ENCODE measurements at places on chromosomes 12 and 14.
A peak's percentile ranks its signal among the peaks of the same experiment; 100 is the strongest.

DNA sequence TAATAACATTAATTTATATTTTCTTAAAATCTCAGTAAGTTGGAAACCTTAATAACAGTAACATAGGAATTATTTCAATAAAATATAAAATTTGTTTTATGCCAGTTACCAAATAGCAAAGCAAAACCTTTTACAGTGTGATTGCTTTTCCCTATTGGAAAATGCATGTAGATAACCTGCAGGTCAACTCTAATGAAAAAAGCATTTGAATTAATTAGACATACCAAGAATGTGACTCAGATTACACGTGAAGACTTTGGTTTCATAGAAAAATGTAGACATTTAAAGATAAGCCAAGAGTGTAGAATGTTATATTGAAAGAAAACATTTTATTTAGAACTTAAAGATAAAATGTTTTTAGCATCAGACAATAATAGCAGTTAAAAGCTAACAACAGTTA, 888.1 kb downstream of the TMEM121 start:
- DNase-seq, result no peak

DNA sequence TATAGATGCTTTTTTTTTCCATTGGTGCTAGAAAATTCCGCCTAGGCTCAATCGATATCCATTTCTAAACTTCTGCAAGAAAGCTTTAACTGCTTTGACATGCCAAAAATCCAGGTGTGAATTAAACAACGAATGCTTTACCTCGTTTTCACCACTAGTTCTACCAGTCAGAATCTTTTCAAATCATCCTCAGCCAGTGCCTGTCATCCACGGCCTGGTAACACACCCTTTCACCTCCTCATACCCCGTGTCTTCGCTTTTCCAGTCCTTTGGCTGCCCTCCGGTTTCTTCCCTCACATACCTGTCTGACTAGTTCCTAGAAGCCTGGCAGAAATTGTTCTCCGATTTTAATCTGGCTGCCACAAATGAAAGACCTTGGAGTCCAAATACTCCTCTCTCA, 1.4 kb upstream of the PHC1 start:
- DNase-seq, result no peak

GRCh38 chr12:49648712-49649003, 25.3 kb downstream of the PRPF40B start:
- no peak for DNase-seq

DNA sequence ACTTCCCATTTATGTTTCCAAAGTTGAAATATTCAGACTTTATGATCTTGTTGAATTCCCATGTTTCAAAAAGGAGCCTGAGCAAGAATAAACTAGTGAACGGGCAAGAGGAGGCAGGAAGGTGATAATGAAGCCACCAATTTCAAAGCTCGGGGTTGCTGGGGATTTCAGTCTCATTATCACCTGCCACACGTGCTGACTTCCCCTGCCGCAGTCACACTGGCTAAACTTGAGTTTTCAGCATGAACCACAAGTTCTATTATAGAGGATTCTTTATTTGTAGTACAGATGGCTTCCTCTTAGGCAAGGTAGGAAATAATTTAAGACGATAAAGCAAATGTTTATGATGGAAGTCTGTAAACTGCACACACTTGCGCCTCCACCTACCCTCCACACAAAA, 18.1 kb upstream of the DIABLO start:
- DNase-seq, result no peak

- DNase-seq, result peak; percentile 36
Observed at GRCh38 chr14:61280092-61280525, 1.0 kb downstream of the TMEM30B start.

- peak; percentile 21 for DNase-seq
Observed at GRCh38 chr12:51972849-51973273, 21.4 kb downstream of the ACVR1B start.

GRCh38 chr12:70663838-70664237, 26.6 kb upstream of the PTPRB start:
- DNase-seq, result no peak

GRCh38 chr12:105975351-105975750, 163.4 kb downstream of the NUAK1 start:
- no peak for DNase-seq

- no peak for DNase-seq
Observed at GRCh38 chr14:35506927-35507326, 27.0 kb upstream of the INSM2 start.

All from activated T-helper 9 cell treated with anti-CD3 and anti-CD28 coated beads, Interleukin-2, amount 50 U/mL, for 16 hours (primary cell).